ENCODE measurements at places on chromosomes 4 and X.
A peak's percentile ranks its signal among the peaks of the same experiment; 100 is the strongest.

DNA sequence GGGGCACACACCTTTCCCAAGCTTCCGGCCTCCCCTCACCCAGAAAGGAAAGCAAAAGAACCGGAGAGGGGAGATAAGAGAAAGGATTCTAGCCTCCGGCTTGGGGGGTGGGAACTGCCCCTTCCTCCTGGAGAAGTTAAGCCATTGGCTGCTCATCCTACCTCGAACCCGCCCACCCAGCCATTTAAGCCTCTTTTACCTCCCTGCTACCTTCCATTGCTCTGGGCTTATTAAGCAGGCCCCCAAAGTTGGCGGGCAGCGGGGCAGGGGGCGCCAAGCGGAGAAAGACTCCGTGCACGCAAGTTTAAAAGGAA is 2.3 kb downstream of the MAML3 start:
- DNase-seq = peak; percentile 79

DNA sequence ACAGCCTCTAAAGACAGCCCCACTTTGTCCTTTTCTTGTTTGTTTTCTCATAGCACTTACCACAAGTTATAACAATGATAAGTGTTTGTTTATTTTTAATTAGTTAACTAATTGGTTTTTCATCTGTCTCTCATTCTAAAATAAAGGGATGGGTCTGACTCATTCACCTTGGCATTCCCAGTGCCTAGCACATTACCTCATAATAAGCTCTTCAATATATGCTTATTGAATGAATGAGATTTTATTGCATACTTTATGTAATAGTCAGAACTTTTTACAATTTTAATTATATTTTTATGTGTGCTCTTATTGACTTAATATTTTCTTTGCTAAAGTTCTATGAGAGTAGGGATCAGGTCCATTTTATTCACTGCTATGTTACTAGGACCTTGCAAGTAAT is 22.8 kb upstream of the PRKG2 start:
- DNase-seq = no peak

- no peak for DNase-seq
Observed at GRCh38 chr4:18155067-18156041, 133.8 kb upstream of the LCORL start.

- no peak for DNase-seq
Observed at GRCh38 chrX:145816601-145817315, 871 bp upstream of the SLITRK2 start.

DNA sequence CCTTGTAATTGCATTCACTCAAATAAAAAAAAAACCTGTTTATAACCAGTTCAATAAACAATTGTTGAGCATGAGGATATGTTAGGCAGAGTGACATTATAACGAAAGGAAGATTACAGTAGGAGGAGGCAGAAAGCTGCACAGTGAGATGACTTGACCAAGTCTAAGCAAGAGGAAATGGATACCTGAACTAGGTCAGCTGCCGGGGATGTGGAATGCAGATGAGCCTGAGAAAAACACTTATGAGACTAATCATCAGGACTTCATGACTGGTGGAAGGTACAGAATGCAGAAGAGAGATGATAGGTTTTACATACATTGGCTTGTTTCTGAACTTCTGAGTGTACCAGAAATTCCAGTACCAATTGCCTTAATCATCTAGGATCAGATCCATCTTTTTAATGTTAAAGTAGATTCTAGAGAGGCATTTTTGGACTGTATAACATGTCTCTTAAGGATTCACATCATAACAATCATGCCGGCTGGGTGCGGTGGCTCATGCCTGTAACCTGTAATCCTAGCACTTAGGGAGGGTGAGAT is 208.1 kb upstream of the PPP3CA start:
- DNase-seq = no peak

DNA sequence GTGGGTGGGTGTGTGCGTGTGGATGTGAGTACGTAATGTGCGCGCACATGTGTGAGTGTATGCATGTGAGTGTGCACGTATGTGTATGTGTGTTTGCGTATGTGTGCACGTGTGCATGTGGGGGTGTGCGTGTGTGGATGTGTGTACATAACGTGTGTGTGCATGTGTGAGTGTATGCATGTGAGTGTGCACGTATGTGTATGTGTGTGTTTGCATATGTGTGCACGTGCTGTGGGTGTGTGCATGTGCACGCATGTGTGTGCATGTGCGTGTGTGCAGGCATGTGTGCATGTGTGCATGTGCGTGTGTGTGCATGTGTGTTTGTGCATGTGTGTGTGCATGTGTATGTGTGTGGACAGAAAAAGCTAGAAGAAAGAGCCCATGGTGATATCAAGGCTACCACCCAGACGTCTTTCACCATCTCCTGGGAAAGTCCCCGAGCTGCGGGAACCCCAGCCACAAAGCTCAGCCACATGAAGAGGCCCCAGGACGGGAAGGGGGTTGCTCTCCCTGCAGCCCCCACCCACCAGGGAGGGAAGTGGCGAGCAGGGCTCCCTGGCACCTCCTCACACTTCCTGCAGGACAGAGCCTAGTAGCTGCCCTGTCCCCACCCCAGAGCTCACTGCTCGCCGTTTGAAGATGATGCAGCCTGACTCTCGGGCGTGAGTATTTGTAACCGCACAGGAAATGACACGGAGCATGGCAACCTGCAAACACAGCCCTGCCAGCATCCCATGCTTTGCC is 108.3 kb downstream of the DCTD start:
- no peak for DNase-seq
